CD4-positive, alpha-beta T cell treated with Interleukin-17A for 1 hour (primary cell): ENCODE measurements at places on chromosomes 12 and 14.

GRCh38 chr12:49037111-49037946, 18.8 kb upstream of the PRKAG1 start:
- no peak for DNase-seq

GRCh38 chr14:52395728-52396127, 81.6 kb downstream of the PTGER2 start:
- no peak for DNase-seq

DNA sequence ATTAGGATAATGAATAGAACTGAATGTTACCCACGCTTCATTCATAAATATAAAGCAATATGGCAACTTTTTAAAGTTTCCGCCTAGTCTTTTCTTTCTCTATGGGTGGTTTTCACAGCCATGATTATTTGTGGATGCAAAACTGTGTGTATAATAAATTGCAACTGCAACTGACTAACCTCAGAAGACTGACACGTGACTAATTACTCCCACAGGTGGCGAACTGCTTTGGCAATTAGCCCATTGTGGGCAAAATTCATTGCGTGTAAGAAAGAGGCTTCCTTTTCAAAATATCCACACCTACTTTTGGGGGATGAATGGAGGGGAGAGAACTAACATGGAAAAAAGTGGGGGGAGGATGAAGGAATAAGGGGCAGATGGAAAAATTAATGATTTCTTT, 79.0 kb downstream of the SLC25A21 start:
- no peak for DNase-seq

DNA sequence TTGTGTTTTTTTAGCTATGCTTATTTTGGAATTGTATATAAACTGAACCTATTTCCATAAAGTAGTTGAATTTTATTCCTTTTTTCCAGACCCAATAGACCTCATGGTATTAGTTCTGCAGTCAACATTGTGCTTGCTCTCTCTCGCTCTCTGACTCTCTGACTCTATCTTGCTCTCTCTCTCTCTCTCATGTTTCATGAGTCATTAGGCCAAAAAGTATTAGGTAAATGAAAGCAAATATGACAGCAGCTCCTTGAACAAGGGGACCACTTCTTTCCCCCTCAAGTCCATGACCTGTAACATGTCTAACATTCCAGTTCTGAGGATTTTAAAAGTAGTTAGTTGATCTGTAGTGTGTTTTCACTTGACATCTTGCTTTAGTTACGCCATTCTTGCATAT, 14.0 kb upstream of the C12orf71 start:
- DNase-seq = no peak

- DNase-seq = no peak
Measured at GRCh38 chr12:86914721-86915120, 658.5 kb upstream of the MGAT4C start.

- DNase-seq = no peak
Measured at GRCh38 chr12:100942984-100943749, 148.6 kb downstream of the ANO4 start.
